Naive thymus-derived CD4-positive, alpha-beta T cell (primary cell): ENCODE measurements at places on chromosomes 7 and 10.
A peak's percentile ranks its signal among the peaks of the same experiment; 100 is the strongest.

DNA sequence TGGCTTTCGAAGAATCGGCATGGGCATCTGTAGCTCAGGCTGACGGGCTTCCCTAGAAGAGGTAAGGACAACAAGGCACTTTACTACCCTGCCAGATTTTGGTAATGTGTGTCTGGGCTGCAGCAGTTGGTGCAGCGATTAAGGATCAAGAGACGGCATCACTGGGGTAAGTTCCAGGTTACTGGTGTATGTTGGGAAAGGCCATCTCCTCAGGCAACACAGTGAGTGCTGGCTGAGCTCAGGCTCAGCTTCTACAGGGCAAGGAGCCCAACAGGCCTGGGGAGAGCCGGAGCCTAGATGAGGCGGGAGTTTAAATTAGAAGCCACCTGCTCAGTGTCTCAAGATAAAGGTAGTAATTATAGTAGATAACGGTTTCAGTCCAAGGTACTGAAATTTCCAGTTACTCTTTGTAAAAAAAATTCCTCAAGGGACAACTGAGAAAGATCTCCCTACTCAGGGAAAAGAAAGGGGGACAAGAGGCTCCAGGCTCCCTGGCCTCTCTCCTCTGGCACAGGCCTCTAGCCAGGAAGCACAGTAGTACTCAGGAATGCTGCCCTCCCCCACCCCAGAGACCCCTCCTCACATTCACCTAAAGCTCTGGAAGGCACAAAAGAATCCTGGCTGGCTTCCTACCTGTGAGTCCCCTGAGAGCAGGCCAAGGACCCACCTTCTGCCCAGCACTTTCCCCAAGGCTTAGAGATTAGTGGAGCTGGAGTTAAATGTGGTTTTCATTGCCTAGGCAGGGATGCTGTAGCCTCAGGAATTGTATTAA is 3.9 kb downstream of the CXCL12 start:
- no peak for DNase-seq

- DNase-seq: no peak
These were observed 196.8 kb downstream of the ADRA2A start for GRCh38 chr10:111273635-111274034.

DNA sequence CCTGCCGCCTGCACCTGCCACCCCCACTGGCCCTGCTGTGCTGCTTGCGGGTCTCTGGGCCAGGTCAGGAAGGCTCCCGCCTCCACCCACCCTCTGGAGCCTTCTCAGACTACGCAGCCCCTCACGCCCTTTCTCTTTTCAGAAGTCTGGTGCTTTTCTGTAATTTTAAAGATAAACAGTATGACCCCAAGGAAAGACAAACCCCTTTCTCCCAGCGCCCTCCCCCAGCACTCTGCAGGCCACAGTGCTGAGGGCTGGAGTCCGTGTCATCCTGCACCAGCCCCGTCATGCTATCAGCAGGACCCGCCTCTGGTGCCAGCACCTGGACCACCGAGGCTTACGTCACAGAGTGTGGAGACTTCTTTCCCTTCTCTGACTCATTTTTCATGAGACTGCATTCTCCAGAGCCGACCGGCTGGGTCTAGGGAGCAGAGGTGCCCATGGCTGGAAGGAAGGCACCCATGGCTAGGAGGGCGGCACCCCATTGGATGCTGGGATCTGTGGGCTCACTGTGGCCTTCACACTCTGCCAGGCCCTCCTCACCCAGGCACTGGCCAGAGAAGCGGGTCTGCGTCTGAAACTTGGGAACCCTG is 53.4 kb downstream of the CFAP46 start:
- no peak for DNase-seq

GRCh38 chr7:49714182-49714581 is 59.3 kb upstream of the VWC2 start:
- DNase-seq: no peak

DNA sequence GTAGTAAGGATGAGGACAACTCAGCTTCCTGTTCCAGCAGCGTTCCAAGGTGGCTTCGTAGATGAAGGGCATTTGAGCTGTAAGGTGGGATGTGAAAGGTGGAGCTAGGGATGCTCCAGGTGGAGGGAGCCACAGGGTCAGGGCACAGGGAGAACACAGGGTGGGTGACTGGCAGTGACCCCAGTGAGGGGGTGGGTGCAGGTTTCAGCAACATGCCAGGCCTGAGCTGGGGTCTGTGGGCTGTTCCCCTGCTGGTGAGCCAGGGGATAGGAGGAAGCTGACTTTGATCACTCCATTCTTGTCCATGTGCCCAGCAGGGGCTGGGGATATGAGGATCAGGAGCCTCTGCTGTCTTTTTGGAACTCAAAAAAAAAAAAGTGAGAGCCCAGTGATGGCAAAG is 33.2 kb downstream of the CDH23 start:
- DNase-seq: no peak

GRCh38 chr10:110649347-110650264 is 5.5 kb downstream of the RBM20 start:
- DNase-seq: no peak

GRCh38 chr7:50801907-50802306 is 19.2 kb upstream of the GRB10 start:
- no peak for DNase-seq

DNA sequence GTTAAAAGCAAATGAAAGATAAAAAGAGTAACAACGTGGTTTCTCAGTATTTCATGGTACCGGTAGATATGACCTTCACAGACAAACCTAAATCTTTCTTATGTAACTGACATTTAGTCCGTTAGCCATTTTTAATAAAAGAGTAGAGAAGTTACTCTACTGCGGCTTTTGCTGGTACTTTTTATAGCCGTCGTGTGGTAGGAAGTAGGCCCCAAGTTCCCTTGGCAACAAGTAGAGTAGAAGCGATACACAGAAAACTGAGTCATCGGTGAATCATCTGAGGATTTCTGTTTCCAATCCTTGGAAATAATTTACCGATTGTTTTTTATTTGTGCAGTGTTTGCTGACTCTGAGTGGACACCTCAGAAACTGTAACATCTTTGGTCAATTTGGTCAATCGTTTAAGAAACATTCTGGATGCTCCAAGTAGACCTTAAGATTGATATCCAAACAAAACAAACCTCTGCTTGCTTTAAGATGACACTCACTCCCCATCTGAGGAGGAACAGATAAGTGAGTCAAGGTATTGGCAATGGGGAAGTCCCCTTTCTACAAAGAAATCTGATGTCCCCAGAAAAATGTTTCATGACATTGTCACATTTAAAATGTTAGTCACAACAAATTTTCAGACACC is 63.9 kb upstream of the AHR start:
- peak; percentile 85 for DNase-seq

DNA sequence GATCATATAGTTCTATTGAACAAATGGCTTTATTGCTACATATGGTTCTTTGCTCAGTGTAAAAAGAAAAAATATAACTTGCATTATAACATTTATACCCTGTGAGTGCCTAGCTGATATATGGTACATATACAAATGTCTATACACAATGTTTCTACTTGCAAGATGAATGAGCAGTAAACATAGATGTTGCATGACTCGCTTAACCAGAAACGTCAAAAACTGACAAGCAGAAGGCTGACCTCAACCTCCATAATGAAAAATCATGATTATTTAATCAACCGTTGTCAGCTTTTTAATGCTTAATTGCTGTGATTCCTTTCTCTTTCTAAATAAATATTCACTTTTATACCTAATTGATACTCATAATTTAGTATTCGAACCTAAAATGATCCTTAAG is 183.3 kb downstream of the PTN start:
- no peak for DNase-seq

- no peak for DNase-seq
These were observed 5.5 kb downstream of the CCL24 start for GRCh38 chr7:75808106-75808505.
